ENCODE measurements at places on chromosomes 3 and 15.

GRCh38 chr15:101162701-101163483, 89.0 kb downstream of the CHSY1 start:
- DNase-seq: no peak

DNA sequence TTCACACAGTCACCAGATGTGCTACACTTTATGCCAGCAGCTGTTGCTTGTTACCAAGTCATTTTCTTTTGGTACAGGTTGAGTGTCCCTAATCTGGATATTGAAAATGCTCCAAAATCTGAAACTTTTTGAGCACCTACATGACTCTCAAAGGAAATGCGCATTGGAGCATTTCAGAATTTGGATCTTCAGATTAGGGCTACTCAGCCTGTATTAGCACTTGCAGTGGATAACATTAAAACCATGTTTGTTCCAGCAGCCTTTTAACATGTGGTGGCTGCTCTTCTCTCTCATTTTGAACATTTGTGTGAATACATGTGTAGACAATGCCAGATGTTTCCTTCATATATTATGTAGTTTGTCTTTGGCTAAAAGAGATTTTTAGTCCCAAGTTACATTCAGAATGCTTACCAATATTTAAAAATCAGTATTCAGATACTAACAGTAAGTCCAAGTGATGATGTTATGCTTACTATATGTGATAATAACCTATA, 230.9 kb upstream of the UBE2E1 start:
- no peak for DNase-seq

DNA sequence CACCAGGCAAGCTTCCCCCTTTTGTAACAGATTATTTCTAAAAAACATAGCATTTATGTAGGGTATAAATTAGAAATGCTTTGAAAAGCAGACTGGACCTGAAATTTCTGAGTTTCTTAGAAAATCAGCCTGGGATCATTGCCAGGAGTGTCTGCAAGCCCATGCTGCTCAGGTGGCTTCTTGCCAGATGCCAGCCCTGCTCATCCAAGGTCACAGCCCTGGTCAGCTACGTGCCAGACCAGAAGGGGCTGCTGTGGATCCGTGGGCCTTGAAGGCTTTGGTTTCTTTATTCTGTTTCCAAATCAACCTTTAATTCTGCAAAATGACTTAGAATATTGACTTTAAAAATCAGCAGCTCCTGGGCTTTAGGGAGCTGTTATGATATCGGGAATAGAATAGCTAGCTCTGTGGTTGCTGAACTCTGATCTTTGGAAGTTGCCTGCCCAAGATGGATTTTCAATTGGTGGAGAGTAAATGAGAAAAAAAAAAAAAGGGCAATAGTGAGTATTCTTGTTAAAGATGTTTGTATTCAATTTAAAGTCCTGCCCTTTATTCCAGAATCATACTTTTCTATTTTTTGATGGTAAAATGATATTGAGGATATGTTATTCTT, 370.1 kb upstream of the ONECUT1 start:
- no peak for DNase-seq

GRCh38 chr15:51327081-51327480, 11.3 kb downstream of the CYP19A1 start:
- no peak for DNase-seq

- DNase-seq: no peak
These were observed 87.9 kb upstream of the LINGO1 start for GRCh38 chr15:77720655-77721054.

DNA sequence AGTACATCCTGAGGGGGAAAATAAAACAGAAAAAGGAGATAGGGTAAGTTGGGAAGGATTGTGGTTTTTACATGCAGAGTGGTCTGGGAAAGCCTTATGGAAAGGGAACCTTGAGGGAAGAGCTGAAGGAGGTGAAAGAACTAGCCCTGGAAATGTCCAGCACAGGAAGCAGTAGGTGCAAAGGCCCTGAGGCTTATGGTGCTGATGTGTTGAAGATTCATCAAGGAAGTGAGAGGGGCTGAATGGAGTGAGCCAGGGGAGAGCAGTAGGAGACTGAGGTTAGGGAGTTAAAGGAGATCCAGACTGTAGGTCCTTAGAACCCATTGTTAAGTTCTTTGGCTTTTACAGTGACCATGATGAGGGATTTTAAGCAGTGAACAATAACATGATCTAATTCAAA, 33.0 kb downstream of the ATP1B3 start:
- DNase-seq: no peak

- no peak for DNase-seq
These were observed 890.5 kb downstream of the TUSC7 start for GRCh38 chr3:117600112-117600511.
